Amniotic epithelial cell (primary cell): ENCODE measurements at places on chromosomes 2 and 18.

DNA sequence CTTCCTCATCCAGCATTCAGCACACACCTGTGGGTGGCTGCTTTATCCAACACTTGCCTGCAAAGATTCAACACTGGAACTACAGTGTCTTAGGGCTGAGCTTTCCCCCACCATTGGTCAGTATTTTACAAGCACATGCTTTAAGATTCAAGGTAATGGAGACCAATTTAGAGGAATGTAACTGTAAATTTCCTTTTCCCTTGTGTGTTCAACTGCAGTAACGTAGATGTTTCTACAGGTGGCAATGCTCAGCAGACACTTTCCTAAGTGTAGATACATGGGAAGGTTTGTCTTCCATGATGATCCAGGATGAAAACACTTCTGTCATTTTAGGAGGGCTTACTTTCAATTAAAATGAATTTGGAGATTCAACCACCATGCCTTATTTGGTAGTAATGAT is 143.6 kb upstream of the PXDN start:
- no peak for DNase-seq

DNA sequence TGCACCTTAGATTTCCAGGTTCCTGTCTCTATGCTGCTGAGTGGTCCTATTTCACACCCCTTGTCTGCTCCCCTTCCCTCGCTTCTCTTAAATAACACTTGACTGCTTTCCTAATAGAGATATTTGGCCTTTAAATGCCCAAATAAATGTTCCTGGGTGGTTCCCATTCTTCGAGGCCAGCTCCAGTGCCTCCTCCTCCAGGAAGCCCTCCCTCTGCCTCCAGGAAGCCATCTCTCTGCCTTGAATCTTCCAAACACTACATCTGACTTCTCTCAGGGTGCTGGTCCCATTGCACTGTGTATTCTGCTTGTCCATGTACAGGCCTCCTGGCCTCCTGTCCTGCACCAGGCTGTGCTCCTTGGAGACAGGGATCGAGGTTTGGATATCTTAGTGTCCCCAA is 14.2 kb downstream of the EHD3 start:
- no peak for DNase-seq

GRCh38 chr2:62453955-62454354 is 52.0 kb downstream of the TMEM17 start:
- DNase-seq: no peak

- peak; percentile 84 for DNase-seq
Observed at GRCh38 chr2:146874260-146874658, 970.6 kb upstream of the ACVR2A start.

DNA sequence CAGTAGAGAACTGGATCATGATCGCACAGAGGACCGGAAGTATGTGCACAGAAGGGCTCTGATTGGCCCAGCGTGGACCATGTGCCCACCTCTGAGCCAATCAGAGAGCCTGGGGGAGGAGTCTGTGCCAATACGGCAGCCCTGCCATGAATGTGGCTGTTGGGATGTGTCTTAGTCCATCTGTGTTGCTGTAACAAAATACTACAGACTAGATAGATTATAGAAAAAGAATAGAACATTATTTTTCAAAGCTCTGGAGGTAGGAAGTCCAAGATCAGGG is 132.0 kb downstream of the NDUFA10 start:
- no peak for DNase-seq

GRCh38 chr2:187655001-187655400 is 100.8 kb upstream of the TFPI start:
- no peak for DNase-seq

GRCh38 chr2:239498981-239499634 is 98.3 kb upstream of the HDAC4 start:
- no peak for DNase-seq

- no peak for DNase-seq
Observed at GRCh38 chr18:5122272-5122671, 74.8 kb downstream of the AKAIN1 start.

GRCh38 chr2:64594226-64594989 is 59.3 kb downstream of the SERTAD2 start:
- peak; percentile 16 for DNase-seq

DNA sequence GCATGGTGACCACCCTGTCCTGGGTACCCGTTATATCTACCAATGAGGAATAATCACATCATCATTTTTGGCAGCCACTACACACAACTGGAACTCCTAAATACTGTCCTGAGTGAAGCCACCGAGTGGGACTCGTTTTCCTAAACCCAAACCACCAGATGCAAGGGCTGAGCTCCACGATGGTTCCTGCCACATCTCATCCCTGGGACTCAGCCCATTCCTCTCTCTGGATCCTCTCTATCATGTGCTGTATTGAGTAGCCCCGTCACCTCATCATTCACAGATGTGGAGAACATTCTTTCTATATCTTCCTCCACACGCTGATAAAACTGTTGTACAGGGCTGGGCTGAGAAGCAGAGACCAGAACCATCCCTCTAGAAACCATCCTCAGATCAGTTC is 79.4 kb upstream of the SMAD7 start:
- no peak for DNase-seq

DNA sequence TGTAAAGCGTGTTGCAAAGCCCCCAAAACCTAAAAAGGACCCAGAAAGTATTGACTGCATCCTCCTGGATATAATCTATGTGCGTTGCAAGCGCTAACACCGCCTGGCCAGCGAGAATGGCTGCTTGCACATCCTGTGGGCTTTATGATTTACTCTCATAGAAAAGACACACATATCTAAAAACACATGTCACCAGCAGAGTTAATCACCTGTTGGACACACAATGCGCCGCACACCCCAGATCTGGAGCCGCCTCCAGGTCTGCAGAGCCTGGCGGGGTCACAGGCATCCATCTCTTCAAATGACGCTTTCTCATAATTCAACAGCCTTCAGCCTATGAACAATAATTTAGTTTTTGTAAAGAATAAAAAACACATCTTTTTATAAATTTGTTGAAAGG is 186.5 kb downstream of the RTP5 start:
- DNase-seq: no peak

DNA sequence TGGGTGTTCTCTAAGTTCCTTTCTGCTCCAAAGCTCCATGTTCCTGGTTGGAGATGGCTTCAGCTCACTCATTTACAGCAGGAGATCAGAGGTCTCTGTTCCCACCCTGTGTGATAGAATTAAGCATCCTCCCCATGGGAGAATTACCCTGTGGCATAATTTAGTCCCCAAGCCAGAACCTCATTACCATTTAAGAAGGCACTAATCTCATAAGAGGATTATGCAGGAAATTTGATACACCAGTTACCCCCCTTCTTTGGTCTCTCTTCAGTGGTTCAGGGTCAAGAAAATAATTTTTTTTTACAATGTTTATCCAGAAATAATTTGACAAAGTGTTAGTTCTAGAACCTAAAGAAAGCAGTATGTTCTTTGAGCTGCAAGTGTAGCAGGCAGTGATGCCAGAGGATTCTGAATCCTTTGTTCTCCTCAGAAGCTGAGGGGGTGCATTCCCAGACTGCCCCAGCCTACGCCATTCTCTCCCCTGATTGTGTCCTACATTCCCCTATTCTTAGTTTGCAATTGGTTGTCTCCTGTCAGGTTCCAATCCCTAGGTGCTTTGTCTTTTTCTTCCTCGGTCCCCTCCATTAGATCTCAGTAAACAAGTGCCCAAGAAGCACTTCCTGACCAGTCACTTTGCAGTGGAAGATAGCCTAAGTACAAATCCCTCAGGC is 163.6 kb downstream of the PRKCE start:
- DNase-seq: no peak

DNA sequence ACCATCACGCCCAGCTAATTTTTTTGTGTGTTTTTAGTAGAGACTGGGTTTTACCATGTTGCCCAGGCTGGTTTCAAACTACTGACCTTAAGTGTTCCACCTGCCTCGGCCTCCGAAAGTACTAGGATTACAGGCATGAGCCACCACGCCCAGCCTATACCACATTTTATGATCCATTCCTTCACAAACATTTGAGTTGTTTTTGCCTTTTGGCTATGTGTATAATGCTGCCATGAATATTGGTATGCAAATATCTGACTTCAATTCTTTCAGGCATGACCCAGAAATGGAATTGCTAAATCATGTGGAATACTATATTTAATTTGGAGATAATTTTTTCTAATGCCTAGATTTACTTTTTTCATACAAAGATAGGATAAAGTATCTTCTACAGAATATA is 68.6 kb downstream of the TTC27 start:
- DNase-seq: no peak

- DNase-seq: peak; percentile 57
Observed at GRCh38 chr2:47520825-47521665, 118.1 kb downstream of the MSH2 start.

DNA sequence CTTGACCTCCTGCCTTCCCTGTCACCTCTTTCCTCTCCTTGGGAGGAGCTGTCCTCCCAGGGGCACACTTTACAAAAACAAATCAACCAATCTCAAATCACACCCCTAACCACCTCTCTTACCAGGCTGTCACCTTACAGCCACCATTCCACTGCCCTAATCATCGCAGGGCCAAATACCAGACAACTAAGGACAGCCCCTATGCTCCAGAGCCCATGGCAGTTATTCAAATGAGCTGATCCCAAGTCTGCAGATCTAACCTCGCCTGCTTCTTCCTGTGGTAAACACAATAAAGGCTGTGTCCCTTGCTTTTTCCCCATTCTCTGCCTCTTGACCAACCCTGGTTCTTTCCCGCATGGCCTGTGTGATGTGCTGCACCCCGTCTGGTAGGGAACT is 154.2 kb upstream of the CNTNAP5 start:
- no peak for DNase-seq

GRCh38 chr18:80251700-80252099 is 4.4 kb upstream of the PARD6G start:
- DNase-seq: no peak

GRCh38 chr2:234980451-234981187 is 28.8 kb downstream of the SH3BP4 start:
- DNase-seq: peak; percentile 72

- no peak for DNase-seq
Observed at GRCh38 chr2:222052934-222053367, 245.8 kb downstream of the PAX3 start.

DNA sequence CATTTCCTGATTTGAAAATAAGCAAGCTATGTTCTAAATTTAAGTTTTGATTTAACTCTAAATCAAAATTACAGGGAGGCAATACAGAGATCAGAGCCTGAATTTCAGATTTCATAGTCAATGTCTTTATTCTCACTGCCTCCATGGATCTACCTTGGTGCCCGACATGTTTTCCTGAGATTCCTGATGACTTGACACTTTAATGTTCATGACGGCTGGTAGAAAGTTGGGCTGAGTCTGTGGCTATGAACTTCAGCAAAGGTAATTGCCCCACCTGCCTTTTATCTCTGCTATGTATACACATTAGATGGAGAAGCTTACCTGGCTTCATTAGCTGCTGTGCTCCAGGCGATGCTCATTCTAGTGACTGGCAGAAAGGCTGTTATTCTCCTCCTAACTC is 1390.5 kb upstream of the CELF4 start:
- no peak for DNase-seq

- peak; percentile 15 for DNase-seq
Observed at GRCh38 chr18:62187543-62188510, 772 bp downstream of the RELCH start.

- no peak for DNase-seq
Observed at GRCh38 chr18:44795241-44795640, 114.6 kb downstream of the SETBP1 start.

DNA sequence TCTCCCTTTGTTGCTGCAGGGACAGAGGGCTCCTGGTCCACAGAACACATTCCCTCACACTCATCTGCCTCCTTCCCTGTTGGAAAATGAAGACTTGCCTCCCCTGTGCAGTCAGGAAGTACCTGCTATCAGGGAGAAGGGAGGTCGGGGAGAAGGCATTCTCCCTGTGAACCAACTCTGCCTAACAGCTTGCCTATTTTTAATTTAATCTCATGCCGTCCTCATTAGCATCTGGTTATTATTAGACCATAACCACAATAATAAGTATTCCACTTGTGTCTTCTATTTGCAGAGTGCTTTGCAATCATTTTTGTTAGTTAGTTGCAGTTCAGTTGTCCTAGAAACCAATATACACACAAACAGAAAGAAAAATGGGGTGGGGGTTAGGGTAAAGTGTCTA is 232.6 kb upstream of the SKOR2 start:
- DNase-seq: no peak

GRCh38 chr2:180542511-180542910 is 437.9 kb upstream of the UBE2E3 start:
- no peak for DNase-seq

DNA sequence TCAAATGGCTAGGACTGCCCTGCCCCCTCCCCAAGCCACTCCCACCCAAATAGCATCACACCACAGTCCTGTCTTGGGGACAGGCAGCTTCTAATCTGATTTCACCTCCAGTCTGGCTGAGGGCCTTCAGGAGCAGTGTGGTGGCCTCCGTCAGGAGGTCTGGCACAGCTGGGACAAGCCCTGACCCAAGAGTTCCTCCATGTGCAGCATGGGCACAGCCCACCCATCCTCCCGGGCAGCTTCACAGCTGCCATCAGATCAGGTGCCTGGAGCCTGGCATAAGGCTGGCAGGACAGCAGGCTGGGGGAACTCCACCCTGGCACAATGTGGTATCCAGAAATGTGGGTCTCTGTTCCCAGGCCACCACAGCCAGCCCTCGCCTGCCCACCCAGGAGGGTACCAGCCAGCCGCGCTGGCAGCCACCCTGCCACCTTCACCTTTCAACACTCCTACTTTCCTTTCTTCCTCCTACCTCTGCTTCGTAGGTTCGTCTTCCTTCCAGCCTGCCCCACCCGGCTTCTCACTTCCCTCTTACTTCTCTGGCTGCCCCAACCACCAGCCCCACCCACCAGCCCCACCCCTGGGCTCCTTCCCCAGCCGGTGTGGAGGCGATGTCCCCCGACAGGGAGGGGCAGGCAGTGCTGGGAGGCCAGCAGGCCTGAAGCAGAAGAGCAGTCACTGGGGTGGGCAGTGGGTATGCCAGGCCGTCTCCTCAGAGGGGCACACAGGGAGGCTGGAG is at the start of gene CAPG:
TSS of gene CAPG (minus strand) at position 522 of the 739 bp plus-strand sequence. CDS start 8,221 bp downstream, outside the sequence.
- no peak for DNase-seq

GRCh38 chr2:133444465-133444864 is 123.8 kb downstream of the NCKAP5 start:
- no peak for DNase-seq

- DNase-seq: peak; percentile 94
Observed at GRCh38 chr2:174025271-174026121, 60.3 kb upstream of the SP3 start.

DNA sequence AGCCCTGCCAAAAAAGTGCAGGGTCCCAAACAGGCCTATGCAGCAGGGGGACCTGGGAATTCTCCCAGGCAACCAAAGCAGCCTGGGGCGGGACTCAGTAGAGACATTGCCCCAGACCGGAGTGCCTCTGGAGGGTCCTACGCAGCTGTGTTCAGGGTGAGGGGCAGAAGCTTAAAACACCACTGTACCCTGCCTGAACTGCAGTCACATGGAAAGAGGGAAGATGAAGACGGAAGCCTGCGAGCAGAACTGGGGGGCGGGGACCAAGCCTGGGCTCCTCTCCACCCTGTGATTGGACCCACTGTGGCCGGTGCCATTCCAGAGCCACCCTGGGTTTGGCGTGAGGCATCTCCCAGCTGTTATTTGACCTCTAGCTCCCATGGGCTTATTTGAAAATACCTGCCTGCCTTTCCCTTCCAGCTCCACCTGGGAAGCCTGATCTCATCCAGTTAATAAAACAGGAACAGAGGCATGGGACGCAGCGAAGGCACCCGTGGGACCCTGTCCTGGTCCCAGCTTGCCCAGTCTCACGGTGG is 183.1 kb downstream of the SMAD2 start:
- no peak for DNase-seq
